Thyroid gland (tissue), 4 donors: ENCODE measurements at places on chromosomes 3 and 15. TPM values are rescaled to one million over a fixed set of nuclear protein-coding genes. Genes with fewer than 3 reads are reported as not detected.

DNA sequence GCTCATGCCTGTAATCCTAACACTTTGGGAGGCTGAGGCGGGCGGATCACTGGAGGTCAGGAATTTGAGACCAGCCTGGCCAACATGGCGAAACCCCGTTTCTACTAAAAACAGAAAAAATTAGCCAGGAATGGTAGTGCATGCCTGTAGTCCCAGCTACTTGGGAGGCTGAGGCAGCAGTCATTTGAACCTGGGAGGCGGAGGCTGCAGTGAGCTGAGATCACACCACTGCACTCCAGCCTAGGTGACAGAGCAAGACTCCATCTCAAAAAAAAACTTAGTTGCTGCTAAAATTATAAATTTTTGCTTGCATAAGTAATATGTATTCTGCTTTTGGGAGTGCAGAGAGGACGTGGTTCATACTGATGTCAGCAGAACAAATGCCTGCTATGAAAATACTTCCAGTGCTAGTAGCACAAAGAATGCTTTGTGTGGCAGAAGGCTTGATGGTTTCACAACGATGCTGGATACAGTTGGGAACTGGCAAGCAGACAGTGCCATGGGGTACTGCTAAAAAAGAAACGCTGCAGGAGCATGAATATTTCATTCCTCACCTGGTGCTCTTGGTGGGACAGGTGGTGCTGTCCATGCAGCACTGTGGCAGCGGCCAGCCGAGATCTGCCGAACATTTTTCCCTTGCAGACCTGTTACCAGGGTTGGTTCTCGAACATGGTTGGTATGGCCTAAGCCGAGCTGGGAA, 31.1 kb downstream of the FBXL22 start:
- H3K36me3 ChIP-seq: peaks cover 66% of the 10 kb centered on the region
- no peaks in the 10 kb centered on the region for H3K4me1 ChIP-seq
- H3K4me3 ChIP-seq: no peak overlapping the region
- no peak overlapping the region for H3K27ac ChIP-seq
- no peaks in the 10 kb centered on the region for H3K27me3 ChIP-seq

- H3K27me3 ChIP-seq: no peaks in the 10 kb centered on the region
- peak overlapping the region; percentile 79 for H3K27ac ChIP-seq
- no peaks in the 10 kb centered on the region for H3K36me3 ChIP-seq
- no peak for DNase-seq
- H3K4me1 ChIP-seq: peaks cover 50% of the 10 kb centered on the region
- no peak overlapping the region for H3K4me3 ChIP-seq
Observed at GRCh38 chr15:63973212-63974009, 72.9 kb downstream of the DAPK2 start.

DNA sequence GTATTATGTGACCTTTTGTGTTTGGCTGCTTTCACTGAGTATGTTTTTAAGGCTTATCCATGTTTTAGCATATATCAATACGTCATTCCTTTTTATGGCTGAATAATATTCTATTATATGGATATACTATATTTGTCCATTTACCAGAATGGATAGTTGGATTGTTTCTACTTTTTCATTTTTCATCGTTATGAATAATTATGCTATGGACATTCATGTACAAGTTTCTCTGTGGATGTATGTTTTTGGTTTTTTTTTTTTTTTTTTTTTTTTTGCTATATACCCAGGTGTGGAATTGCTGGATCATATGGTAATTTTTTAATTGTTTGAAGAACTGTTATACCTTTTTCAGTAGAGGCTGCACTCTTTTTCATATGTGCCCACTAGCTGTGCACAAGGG, 23.5 kb downstream of the DOCK3 start:
- no peaks in the 10 kb centered on the region for H3K36me3 ChIP-seq
- H3K4me3 ChIP-seq: no peak overlapping the region
- no peak overlapping the region for H3K27ac ChIP-seq
- H3K27me3 ChIP-seq: no peaks in the 10 kb centered on the region

GRCh38 chr15:98981851-98982722, 25.5 kb downstream of the PGPEP1L start:
- peak; percentile 47 for DNase-seq
- peak overlapping the region; percentile 95 for H3K27ac ChIP-seq
- H3K4me3 ChIP-seq: no peak overlapping the region

DNA sequence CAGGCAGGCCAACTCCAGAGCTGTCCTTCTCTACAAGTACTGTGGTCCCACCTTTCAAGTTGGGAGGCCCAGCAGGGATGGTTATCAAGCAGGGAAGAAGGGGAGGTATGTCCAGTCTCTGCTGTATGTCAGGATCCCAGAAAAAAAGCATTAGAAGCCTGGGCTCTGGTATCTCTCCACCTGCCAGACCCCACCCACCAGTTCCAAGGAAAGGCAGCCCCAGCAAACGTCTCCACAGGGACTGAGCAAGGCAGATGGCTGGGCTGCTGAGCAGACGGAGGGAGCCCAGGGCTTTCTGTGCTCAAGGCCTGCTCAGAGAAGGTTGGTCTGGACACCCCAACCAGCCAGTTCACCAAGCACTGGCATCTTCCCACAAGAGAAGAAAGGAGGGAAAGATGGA, 287.8 kb downstream of the XXYLT1 start:
- H3K36me3 ChIP-seq: no peaks in the 10 kb centered on the region
- H3K4me3 ChIP-seq: no peak overlapping the region
- H3K27ac ChIP-seq: no peak overlapping the region

GRCh38 chr3:179949869-179950268, 86.9 kb downstream of the PEX5L start:
- no peak overlapping the region for H3K27ac ChIP-seq
- H3K4me3 ChIP-seq: no peak overlapping the region
- H3K4me1 ChIP-seq: no peaks in the 10 kb centered on the region
- H3K27me3 ChIP-seq: no peaks in the 10 kb centered on the region
- DNase-seq: no peak

- no peak overlapping the region for H3K4me3 ChIP-seq
- no peaks in the 10 kb centered on the region for H3K36me3 ChIP-seq
Observed at GRCh38 chr15:26804063-26804804, 31.4 kb upstream of the GABRB3 start.

- H3K27me3 ChIP-seq: no peaks in the 10 kb centered on the region
- H3K27ac ChIP-seq: no peak overlapping the region
- peaks cover 6% of the 10 kb centered on the region for H3K4me1 ChIP-seq
- H3K4me3 ChIP-seq: no peak overlapping the region
- H3K36me3 ChIP-seq: no peaks in the 10 kb centered on the region
Observed at GRCh38 chr3:62589078-62589477, 215.7 kb upstream of the FEZF2 start.

- no peak overlapping the region for H3K27ac ChIP-seq
- H3K4me1 ChIP-seq: no peaks in the 10 kb centered on the region
- H3K4me3 ChIP-seq: no peak overlapping the region
- no peak for DNase-seq
Observed at GRCh38 chr3:8848696-8849131, 79.3 kb upstream of the OXTR start.

Gene TOPBP1
- total RNA-seq: 25.5 TPM

Gene CLSTN2
- 13.1 TPM for total RNA-seq

Gene PFKFB4
- 3.1 TPM for total RNA-seq

Gene ST8SIA2
- total RNA-seq: not detected
